Calu3 (cell line): ENCODE measurements at places on chromosomes 7 and 10. TPM values are rescaled to one million over a fixed set of nuclear protein-coding genes. Genes with fewer than 3 reads are reported as not detected.
A peak's percentile ranks its signal among the peaks of the same experiment; 100 is the strongest.

DNA sequence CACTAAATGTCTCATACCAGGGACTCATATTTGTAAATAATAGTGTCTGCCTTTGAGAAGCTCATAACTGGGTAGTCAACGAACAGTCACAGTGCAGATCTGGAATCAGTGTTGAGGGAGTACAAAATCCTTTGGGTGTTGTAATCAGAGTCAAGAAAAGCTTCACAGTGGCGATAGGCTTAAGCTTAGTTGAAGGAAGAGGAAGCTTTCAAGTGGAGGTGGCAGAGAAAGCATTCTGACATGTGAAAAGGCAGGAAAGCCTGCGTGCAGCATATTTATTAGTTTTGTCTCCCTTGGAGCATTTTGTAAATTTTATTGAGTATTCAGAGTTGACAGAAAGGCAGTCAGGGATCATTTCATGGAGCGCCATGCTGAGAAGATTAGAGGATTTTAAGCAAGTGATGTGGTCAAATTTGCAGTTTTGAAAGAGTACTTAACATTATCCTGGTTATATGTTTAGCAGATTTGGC, 104.9 kb downstream of the ADK start:
- H3K4me3 ChIP-seq = no peak overlapping the region
- H3K4me1 ChIP-seq = peaks cover 21% of the 10 kb centered on the region
- no peaks in the 10 kb centered on the region for H3K27me3 ChIP-seq
- no peak for DNase-seq
- H3K27ac ChIP-seq = peak overlapping the region; percentile 24

The PSMC2 gene
- total RNA-seq = 105 and 114 TPM in 2 replicates

- peak overlapping the region; percentile 17 for H3K4me3 ChIP-seq
- H3K36me3 ChIP-seq = peaks cover 26% of the 10 kb centered on the region
- peak overlapping the region; percentile 72 for H3K27ac ChIP-seq
- no peak for DNase-seq
- H3K27me3 ChIP-seq = no peaks in the 10 kb centered on the region
Observed at GRCh38 chr7:157136372-157136771, 2.4 kb upstream of the UBE3C start.

DNA sequence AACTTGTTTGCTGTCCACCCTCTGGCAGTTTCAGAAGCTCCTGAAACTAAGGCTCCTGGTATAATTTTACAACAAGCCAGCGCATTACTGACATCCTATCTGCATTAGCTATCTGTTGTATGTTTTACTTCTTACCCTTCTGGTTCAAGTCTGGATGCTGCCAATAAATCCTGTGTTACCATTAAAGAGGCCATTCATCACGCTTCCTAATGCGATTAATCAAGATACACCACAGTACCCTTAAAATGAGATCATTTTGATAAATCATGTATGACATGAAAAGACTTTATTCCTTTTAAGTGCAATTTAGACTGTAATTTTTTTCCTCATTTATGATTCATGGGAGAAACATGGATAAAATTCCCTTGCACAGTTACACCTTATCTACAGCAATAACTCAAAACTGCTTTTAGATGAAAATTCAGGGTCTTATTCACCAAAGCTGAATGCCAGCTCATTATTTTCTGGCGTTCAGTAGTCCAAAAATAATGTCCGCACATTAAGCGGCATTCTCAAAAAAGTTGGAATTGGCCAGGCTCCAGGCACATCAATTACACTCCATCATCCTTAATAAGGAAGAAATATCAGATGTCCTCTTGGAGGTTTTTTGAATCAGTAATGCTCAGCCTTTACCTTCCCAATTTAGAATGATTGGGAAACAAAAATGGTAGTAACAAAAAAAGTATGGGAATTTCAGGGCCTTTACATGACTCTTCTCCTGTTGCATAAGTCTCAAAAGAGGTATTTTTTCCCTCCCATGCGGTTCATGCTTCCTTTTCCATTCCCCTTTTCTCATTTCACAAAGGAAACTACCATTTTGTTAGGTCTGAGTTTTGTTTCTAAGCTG, 878.5 kb downstream of the LRMDA start:
- no peaks in the 10 kb centered on the region for H3K4me1 ChIP-seq
- H3K27me3 ChIP-seq = no peaks in the 10 kb centered on the region
- no peak overlapping the region for H3K27ac ChIP-seq
- H3K36me3 ChIP-seq = no peaks in the 10 kb centered on the region
- DNase-seq = no peak
- H3K4me3 ChIP-seq = no peak overlapping the region

- H3K36me3 ChIP-seq = no peaks in the 10 kb centered on the region
- H3K4me3 ChIP-seq = no peak overlapping the region
- no peaks in the 10 kb centered on the region for H3K4me1 ChIP-seq
- no peak for DNase-seq
- H3K27ac ChIP-seq = no peak overlapping the region
Observed at GRCh38 chr10:120667276-120667675, 183.9 kb upstream of the WDR11 start.

GRCh38 chr10:3848005-3848774, 63.2 kb upstream of the KLF6 start:
- H3K27me3 ChIP-seq = no peaks in the 10 kb centered on the region
- H3K4me1 ChIP-seq = peaks cover 32% of the 10 kb centered on the region
- H3K4me3 ChIP-seq = no peak overlapping the region
- H3K36me3 ChIP-seq = peaks cover 22% of the 10 kb centered on the region

- H3K4me3 ChIP-seq = no peak overlapping the region
- no peak for DNase-seq
- no peaks in the 10 kb centered on the region for H3K27me3 ChIP-seq
- H3K4me1 ChIP-seq = peaks cover 8% of the 10 kb centered on the region
Observed at GRCh38 chr7:102040569-102040968, 223.1 kb downstream of the CUX1 start.

- peaks cover 46% of the 10 kb centered on the region for H3K27me3 ChIP-seq
- peak; percentile 22 for DNase-seq
- H3K4me1 ChIP-seq = peaks cover 18% of the 10 kb centered on the region
- H3K36me3 ChIP-seq = no peaks in the 10 kb centered on the region
Observed at GRCh38 chr10:131997366-131998049, 15.8 kb upstream of the BNIP3 start.

GRCh38 chr7:40623863-40624262, 489.1 kb downstream of the SUGCT start:
- DNase-seq = no peak
- no peak overlapping the region for H3K4me3 ChIP-seq
- no peaks in the 10 kb centered on the region for H3K27me3 ChIP-seq
- no peaks in the 10 kb centered on the region for H3K4me1 ChIP-seq
- H3K27ac ChIP-seq = no peak overlapping the region
- H3K36me3 ChIP-seq = no peaks in the 10 kb centered on the region

- H3K27me3 ChIP-seq = no peaks in the 10 kb centered on the region
- peaks cover 69% of the 10 kb centered on the region for H3K4me1 ChIP-seq
- H3K27ac ChIP-seq = peak overlapping the region; percentile 80
- no peak for DNase-seq
Observed at GRCh38 chr7:44617225-44617890, 10.9 kb downstream of the OGDH start.

The AS3MT gene
- total RNA-seq = 0.35 TPM in 1 of 2 replicates, not detected in the other

- H3K4me1 ChIP-seq = peaks cover 9% of the 10 kb centered on the region
- H3K4me3 ChIP-seq = no peak overlapping the region
- peaks cover 16% of the 10 kb centered on the region for H3K36me3 ChIP-seq
- H3K27me3 ChIP-seq = no peaks in the 10 kb centered on the region
Observed at GRCh38 chr10:27188897-27189296, 33.7 kb downstream of the MASTL start.

DNA sequence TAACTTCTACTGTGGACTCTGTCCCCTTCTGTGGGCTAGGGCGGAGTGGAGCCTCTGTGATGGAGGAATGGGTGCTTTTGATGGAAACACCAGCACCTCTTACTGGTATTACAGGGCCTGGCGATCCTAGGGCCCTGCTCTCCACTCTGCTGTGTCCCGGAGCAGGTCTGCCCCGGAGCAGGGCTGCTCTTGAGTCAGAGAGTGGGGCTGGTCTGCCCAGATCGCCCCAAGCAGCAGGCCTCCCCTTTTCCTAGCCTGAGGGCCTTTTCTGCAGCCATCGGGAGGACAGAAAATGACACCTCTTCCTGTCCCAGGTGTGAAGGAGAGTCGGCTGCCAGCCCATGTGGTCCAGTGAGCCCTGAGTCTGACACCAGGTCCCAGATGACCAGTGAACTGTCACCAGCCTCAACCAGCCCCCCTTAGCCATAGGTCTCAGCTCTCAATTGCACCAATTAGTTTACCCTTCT, 1.4 kb downstream of the ZNF282 start:
- peaks cover 19% of the 10 kb centered on the region for H3K4me1 ChIP-seq
- DNase-seq = peak; percentile 8
- H3K36me3 ChIP-seq = peaks cover 60% of the 10 kb centered on the region
- H3K27ac ChIP-seq = peak overlapping the region; percentile 67

The FAM25A gene
- total RNA-seq = not detected in 2 replicates
